ENCODE measurements at places on chromosomes 13 and 19. TPM values are rescaled to one million over a fixed set of nuclear protein-coding genes. Genes with fewer than 3 reads are reported as not detected.

DNA sequence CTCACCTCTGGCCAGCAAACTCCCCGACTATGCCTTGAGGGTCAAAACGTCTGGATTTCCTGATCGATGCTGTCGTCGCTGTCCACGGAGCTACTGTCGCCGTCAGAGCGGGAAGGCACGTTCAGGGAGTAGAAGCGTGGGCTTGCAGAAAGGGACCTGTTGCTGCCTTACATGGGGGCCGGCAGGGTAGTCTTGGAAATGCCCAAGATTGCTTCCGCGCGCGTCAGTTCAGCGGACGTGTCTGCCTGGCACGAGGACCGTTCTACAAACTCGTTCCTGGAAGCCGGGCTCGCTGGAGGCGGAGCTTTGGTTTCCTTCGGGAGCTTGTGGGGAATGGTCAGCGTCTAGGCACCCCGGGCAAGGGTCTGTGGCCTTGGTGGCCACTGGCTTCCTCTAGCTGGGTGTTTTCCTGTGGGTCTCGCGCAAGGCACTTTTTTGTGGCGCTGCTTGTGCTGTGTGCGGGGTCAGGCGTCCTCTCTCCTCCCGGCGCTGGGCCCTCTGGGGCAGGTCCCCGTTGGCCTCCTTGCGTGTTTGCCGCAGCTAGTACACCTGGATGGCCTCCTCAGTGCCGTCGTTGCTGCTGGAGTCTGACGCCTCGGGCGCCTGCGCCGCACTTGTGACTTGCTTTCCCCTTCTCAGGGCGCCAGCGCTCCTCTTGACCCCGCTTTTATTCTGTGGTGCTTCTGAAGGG is 15.4 kb downstream of the RB1 start:
- H3K36me3 ChIP-seq = peaks cover 21% of the 10 kb centered on the region
- no peak overlapping the region for H3K4me3 ChIP-seq
- no peak for DNase-seq
- H3K27me3 ChIP-seq = no peaks in the 10 kb centered on the region
- no peaks in the 10 kb centered on the region for H3K4me1 ChIP-seq
- no peak overlapping the region for H3K27ac ChIP-seq

Gene PDE4A
- 5.9 TPM for polyA plus RNA-seq

Gene INAFM1
- 11.0 TPM for polyA plus RNA-seq

DNA sequence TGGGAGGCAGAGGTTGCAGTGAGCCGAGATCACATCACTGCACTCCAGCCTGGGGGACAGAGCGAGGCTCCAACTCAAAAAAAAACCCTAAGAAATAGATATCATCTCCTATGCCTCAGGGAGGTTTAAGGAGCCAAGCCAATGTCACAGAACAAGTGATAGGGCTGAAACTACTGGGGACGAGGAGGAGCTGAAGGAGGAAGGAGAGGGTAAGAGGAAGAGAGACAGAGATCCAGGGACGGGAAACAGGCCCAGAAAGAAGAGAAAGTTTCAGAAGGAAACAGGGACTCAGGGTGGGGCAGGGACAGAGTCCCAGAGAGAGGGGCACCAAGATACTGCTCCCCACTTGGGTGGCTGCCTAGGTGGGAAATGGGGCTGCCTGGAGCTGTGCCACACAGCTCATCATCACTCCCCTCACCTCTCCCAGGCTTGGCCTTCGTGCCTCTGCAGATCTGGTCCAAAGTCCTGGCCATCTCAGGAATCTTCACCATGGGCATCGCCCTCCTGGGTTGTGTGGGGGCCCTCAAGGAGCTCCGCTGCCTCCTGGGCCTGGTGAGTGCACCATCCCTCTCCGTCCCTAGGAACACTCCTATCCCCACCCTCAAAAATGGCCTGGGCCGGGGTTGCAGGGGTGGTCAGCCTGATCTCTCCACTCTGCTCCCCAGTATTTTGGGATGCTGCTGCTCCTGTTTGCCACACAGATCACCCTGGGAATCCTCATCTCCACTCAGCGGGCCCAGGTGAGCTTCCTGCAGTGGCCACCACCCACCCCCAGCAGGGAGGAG is 1.5 kb downstream of the CD37 start:
- peaks cover 20% of the 10 kb centered on the region for H3K36me3 ChIP-seq
- no peaks in the 10 kb centered on the region for H3K4me1 ChIP-seq
- no peaks in the 10 kb centered on the region for H3K27me3 ChIP-seq
- H3K4me3 ChIP-seq = no peak overlapping the region
- no peak overlapping the region for H3K27ac ChIP-seq
